ENCODE measurements at places on chromosomes 7 and 10.

GRCh38 chr7:47249361-47249760 lies 332.6 kb downstream of the TNS3 start:
- no peak for DNase-seq

DNA sequence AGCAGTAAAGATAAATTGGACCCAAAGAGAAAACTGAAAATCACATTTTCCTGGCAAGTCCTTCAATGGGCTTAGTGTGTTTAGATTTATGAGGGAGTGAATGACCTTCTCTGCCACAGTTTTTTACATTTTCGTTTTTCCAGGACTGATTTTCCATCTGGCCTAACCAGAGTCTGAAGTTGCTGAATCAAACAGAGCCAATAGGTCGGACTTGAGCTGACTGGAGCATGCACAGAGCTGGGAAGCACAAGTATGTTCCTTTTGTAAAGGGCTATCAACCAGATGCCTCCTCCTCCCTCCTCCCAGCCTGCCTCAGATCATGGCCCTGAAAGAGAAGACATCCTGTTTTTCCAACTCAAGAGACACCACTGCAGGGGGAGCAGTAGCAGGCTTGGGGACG lies 126.0 kb upstream of the ANKRD1 start:
- DNase-seq = no peak

- no peak for DNase-seq
Observed at GRCh38 chr10:58782876-58783851, 270.5 kb downstream of the BICC1 start.

GRCh38 chr10:26439406-26440087 lies 1.4 kb downstream of the APBB1IP start:
- no peak for DNase-seq

- DNase-seq = no peak
Observed at GRCh38 chr7:100208911-100209408, 10.8 kb upstream of the PVRIG start.

- DNase-seq = no peak
Observed at GRCh38 chr10:116270126-116270770, 2.8 kb downstream of the GFRA1 start.

DNA sequence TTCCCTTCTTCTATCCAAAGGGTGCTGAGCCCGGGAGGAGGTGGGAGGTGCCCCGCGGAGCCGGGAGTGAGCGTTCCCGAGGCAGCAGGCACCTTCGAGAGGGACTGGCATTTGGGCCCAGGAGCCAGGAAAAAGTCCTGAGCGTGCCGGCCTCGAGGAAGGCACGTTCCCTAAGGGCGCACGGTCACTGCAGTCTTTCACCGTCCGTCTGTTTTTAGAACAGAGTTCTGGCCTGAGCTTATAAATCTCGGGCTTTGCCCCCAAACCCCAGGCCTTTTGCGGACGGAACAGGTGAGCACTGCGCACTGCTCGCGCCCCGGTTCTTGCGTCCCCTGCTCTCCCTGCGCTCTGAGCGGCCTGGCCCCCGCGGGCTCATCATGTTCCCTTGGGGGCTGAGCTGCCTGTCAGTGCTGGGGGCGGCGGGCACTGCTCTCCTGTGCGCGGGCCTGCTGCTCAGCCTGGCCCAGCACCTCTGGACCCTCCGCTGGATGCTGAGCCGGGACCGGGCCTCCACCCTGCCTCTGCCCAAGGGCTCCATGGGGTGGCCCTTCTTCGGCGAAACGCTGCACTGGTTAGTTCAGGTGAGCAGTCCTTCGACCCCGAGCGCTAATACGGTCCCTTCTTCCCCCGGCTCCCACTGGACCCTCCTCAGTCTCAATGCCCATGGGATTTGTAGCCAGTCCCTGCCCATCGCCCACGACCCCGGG lies 442 bp downstream of the CYP26C1 start:
- DNase-seq = no peak

DNA sequence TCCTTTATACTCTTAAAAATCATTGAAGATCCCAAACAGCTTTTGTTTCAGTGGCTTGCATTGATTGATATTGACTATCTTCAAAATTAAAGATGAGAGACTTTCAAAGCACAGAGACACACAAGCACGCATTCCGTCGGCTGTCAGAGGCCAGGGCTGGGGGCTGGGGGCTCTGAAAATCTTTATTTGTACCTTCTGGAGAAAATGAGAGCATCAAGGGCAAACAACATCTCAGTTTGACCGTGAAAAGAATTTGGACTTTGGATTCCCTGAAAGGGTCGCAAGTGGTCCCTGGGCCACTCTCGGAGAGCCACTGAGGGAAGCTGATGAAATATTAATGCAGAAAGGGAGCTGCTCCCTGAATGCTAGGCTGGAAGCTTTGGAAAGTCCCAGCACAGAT lies 96.4 kb downstream of the CHST15 start:
- DNase-seq = no peak

DNA sequence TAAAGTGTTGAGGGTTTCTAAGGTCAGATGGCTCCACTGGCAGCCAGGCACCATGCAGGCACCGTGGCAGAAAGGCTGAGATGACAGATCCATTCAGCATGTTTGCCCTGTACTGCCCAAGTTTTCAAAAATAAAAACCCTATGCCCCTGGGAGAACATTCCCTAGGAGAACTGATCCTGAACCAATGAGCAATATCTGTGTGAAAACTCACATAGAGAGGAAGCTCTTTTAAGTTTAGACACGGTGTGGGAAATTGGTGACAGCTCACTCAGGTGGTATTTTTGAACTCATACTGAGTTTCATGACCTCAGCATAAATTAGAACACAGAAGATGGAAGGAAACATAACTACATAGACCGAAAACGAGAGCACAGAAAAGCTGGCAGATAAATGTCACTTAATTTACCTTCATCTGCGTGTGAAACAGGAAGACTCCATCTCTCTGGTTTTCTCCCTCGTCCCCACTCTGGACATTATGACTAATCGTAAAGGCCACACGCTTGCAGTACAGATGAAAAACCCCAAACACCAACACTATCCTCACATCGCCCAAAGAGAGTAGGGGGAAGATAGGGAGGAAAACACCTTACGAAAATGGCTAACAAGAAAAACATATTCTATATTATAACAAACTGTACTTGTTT lies 127.8 kb downstream of the ICA1 start:
- no peak for DNase-seq

DNA sequence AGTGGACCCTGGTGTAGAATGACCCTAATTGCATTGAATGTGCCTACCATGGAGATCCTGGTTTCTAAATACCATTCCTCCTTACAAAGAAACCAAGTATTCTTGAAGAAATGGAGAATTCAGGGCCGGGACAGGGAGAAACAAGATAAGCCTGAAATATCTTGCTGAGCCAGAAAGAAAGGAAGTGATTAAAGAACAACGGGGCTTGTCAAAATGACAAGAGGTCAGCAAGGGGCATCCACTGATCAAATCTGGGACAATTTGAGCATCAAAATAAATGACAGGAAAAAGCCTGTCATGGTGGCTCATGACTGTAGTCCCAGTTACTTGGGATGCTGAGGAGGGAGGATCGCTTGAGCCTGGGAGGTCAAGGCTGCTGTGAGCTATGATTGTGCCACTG lies 8.1 kb downstream of the ABHD11 start:
- no peak for DNase-seq

DNA sequence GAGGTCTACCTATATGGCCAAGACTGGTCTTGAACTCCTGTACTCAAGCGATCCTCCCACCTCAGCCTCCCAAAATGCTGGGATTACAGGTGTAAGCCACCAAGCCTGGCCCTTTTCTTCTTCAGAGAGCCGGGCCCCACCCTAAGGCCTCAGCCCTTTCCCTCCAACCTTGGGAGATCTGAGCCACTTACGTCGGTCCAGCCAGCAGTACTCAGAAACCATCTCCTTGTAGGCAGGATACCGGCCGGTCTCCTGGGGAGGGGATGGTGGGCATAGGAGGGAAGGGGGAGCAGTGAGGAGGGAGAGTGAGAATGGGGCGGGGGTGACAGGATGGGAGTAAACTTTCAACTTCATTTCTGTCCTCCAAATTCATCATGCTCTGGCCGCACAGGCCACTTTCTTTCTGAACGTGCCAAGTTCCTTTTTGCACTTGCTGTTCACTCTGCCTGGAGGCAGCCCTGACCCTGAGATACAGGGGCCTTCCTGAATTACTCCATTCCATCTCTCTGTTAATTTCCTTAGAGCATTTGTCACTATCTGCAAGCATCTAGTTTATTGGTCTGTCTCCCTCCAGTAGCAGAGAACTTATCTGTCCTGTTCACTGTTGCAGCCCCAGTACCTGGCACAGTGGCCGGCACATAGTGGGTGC lies 10.4 kb downstream of the PDZD7 start:
- DNase-seq = no peak

DNA sequence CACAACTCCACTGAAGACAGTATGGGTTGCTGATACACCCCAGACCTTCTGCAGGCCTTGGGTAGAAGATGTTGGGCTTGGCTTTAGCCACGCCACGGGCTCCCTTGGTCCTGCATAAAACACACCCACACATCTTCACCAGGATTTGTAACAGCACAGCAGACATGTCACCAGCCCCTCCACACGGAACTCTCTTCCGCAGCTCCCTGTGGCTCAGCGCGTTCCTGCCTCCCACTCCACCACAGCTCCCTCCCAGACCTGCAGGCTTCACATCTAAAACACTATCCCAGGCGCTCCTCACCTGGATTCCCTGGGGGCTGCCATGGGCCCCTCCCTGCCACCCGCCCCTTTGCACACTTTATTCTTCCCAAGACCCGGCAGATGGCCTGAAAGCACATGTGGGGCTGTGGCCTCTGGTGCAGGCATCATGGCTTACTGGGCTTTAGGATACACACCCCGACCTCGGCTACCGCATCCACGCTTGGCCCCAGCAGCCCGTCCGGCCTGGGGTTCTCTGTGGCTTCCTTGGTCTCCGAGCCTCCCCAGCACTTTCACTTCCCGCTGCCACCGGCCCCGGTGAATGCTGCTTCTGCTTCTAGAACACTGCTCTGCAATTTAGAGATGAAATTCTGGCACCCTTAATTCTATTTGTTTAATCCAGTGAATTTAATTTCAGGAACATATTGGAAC lies 432.9 kb downstream of the DNAJB6 start:
- no peak for DNase-seq

GRCh38 chr10:123571978-123572377 lies 94.2 kb upstream of the GPR26 start:
- DNase-seq = no peak

DNA sequence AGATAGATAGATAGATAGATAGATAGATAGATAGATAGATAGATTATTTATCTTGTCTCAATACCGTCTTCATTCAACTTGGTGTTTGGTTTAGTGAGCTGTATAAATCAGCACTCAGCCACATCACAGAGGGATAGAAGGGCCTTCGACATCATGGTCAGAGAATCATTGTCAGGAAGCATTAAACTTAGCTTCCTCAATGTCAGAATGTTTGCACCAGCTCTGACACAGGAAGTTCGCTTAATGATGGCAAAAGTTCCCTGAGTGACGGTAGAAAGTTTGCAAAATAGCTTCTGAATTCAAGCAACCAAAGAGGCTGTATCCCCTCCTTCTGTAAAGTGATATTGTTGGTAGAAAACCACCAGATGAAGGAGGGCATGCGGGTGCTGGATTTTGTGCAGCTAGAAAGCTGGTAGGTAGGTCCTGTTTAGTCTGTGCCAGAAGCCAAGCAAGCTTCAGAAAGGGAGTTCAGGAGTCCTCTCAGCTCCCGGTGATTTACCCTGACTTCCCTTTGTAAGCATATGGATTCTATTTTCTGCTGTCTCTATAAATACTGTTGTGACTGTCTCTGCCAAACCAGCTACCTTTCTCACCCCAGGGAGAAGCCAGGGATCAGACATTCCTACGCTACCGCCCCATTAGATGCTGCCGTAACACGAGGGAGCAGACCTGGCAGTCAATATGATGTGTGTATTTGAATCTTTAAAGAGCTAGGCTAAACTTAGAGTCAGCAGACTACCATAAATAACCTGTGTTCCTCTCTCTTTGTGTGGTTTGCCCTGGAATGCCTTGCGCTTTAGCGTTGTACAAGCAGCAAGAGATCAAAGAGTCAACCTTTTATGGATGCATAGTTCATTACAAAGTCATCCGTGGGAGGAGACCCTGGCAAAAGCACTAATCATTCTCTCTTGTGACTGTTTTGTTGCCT lies 200.5 kb upstream of the KIAA1217 start:
- no peak for DNase-seq

- no peak for DNase-seq
Observed at GRCh38 chr10:110413049-110413783, 84.5 kb upstream of the DUSP5 start.

- no peak for DNase-seq
Observed at GRCh38 chr7:32522746-32523530, 27.6 kb downstream of the AVL9 start.

GRCh38 chr10:88332503-88333247 lies 250.4 kb downstream of the RNLS start:
- DNase-seq = no peak

GRCh38 chr7:30596014-30596641 lies 1.4 kb downstream of the GARS1 start:
- peak; percentile 66 for DNase-seq

- DNase-seq = no peak
Observed at GRCh38 chr7:106462914-106463482, 178.2 kb upstream of the NAMPT start.

DNA sequence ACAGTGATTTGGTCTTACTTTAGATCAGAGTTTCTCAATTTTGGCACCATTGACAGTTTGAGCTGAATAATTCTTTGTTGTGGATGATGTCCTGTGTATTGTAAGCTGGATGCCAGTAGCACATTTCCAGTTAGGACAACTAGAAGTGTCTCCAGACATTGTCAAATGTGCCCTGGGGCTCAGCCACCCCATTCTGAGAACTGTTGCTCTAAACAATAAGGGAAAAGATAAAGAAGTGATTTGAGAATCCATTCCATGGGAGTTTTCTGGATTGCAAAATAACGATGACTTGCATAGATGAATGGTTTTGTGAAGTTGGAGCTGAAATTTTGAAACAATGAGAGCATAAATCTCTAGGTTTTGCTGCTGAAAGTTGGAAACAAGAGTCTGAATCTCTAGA lies 44.6 kb downstream of the NUP205 start:
- no peak for DNase-seq

- no peak for DNase-seq
Observed at GRCh38 chr10:101781984-101782810, 1.0 kb downstream of the NPM3 start.

GRCh38 chr7:144037414-144038035 lies 11.2 kb upstream of the OR2A5 start:
- no peak for DNase-seq

- DNase-seq = no peak
Observed at GRCh38 chr7:51013861-51014511, 231.3 kb upstream of the GRB10 start.

DNA sequence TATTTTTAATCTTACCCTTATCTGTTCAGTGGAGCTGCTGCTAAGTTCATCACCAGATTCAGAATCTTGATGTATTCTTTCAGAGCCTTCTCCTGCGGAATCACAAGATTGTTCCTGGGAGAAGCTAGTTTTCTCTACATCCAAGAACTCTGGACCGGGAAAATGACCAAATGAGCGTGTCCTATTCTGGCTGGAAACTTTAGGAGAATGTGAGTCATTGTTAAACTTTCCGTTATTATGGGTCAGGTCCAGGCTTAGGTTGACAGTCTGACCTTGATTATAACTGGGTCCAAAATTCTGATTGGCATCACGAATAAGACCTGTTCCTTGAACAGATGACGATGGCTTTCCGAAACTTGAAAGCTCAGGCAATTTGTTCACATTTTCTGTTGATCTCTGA lies 20.5 kb downstream of the ARHGAP12 start:
- DNase-seq = no peak

All from hematopoietic multipotent progenitor cell treated with erythropoietin and hydrocortisone succinate and interleukin-3 and kit ligand, for 15 days (in vitro differentiated cells).